ENCODE measurements at places on chromosomes 4 and X.

- no peak for DNase-seq
These were observed 20.2 kb upstream of the MAP3K15 start for GRCh38 chrX:19535476-19535875.

DNA sequence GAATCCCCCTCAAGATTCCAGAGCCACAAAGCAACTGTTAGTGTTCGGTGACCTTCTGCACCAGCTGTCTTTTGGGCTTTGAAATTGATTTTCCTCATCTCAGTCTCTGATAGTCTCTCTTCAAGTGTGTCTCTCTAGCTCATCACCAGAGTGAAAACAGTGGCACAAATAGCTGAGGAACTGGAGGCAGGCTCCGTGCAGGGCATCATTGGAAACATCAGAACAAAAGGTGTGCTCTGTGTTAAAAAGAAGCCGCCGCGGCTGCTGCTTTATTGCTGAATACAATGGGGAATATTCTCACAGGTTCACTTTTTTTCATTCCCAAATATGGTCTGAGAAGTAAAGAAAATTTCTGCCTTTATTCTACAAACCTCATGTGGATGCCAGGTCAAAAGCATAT, 297.5 kb downstream of the DCTD start:
- DNase-seq: no peak

GRCh38 chr4:174190832-174191500, 92.5 kb downstream of the FBXO8 start:
- DNase-seq: no peak

- DNase-seq: no peak
These were observed 42.8 kb downstream of the ELOVL6 start for GRCh38 chr4:110155654-110156053.

DNA sequence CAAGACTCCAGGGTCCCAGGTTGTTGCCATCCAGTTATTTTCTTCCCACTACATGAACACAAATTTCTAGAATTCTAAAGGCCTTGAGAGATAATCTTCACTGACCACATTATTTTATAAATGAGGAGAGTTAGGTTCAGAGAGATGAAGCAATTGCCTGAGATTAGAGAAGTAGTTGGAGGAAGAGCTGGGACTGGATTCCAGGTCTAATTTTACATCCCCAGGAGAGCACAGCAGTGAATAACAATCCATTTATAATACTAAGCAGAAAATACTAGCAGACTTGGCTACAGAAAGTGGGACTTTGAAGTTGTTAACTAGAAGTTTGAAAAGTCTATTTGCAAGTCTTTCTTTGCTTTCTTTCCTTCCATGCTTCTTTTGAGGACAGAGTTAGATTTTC, 231.3 kb upstream of the S100G start:
- DNase-seq: no peak

DNA sequence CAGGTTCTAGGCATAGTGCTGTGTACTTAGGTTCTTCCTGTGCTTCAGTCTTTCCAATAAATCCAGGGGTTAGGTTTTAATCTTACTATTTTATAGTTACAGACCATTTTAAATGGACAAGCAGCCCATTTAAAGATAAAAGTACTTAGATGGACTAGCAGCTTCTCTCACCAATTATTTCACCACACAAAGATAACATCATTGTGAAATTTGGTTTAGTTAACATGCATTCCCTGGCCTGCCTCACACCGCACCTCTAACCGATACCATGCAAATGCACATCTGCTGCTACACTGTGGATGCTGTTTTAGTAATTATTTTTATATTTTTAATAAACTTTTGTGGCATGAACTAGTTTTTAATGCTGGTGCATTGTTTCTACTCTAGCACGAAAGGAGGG, 252.6 kb downstream of the RAPGEF2 start:
- no peak for DNase-seq

DNA sequence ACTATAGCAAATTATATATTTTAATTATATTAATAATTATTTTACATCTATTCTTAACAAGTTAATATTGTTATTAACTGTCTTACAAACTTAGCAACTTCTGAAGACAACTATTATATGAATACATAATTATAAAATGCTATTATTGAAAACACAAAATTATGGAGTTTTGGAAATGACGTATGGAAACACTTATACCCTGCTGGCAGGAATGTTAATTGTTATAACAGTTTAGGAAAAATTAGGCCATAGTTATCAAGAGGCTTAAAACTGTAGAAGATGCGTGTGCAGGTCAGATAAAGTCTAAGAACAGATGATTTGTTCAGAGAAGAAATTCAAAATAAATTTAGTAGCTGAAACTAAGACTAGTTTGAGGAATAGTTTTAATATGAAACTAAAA, 211.7 kb downstream of the FAT4 start:
- DNase-seq: no peak

- DNase-seq: no peak
These were observed 55.2 kb upstream of the SMARCAD1 start for GRCh38 chr4:94152466-94152865.

DNA sequence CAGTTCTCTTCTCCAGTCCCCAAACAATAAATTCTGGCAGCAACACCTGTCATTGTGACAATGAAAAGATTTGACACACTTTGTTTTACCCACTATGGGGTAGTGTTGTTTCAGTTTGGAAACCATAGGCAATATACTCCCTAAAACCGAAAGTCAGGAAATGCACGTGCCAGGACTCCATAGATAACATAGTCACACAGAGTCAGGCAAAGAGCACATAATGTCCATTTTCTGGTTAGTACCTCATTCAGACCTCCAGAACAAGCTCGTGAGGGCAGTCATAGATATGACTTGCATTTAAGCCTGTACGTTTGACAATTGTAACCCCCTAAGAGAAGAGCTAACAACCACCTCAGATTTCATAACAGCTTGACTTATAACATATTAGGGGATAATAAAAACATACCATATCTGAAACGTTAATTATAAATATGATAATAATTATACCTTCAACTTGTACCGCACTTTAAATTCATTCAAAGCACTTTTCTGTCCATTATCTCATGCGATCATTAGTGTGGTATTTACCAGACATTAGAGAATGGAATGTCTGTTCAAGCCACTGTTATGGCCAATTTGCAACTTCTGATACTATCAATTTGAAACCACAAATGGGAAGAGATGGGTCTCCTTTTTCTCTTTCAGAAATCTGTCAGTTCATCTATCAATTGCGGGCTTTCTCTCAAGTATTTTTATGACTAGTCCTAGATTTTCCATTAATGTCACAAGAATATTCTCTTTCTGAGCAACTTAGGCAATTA, 147.4 kb downstream of the LDB2 start:
- no peak for DNase-seq

DNA sequence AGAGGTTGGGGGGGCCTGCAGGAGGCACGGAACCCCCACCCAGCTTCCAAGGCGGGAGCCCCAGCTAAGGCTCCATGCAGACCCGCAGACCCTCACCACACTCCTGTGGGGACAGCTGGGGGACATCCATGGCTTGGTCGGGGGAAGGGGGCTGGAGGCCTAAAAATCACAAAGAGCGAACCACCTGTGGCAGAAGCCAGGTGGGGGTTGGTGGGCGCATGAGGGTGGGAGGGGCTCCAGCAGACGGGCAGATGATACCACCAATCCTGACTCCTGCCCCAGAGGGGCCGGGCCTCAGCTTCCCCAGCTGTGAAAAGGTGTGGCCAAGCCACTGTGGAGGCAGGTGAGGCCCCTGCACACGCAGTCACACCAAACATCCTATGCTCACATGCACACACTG, 111.6 kb downstream of the FAM53A start:
- no peak for DNase-seq

DNA sequence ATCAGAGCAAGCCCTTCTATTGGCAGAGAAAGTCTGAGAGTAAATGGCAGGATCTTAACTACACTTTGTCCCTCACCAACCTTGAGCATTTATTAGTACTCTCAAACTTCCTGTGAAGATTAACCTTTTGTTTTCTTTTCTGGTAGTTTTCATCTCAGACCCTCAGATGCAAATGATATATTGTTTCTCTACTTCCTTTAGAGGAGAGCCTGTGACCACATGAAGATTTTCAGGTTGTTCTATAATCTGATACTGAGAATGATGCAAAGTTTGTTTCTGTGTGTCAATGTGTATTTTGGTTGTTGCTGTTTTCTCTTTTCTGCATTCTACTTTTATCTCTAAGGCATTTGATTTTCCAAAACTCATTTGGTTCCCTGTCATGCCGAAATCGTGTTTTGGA, 165.8 kb upstream of the CYSLTR1 start:
- no peak for DNase-seq

DNA sequence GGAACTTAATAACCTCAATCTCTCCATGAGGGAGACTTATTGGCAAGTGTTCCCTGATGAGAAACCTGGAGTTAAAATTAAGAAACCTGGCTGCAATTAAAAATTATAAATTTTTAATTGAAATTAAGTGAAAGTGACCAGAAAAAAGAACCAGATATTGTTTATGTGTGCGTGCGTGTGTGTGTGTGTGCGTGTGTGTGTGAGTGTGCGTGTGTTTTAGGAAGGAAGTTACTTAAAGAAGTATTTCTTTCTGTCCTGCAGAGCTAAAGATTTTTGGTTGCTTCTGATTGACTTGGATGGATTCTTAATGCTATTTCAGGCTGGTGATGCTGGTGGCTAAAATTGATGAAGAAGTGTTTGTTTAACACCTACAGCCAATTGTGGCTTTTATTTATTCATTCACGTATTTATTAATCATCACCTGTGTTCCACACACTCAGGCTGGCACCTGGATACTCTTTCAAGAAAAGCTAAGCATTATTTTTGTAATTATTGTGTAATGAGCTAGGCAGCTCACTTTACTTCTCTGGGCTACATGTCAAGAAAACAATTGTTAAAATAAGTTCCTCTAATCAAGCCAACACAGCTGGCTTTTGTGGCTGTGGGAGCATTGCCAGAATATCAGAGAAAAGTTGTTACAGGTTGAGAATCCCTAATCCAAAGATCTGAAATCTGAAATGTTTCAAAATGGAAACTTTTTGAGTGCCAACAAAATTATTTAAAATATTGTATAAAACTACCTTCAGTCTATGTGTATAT, 68.5 kb downstream of the CEP44 start:
- no peak for DNase-seq

DNA sequence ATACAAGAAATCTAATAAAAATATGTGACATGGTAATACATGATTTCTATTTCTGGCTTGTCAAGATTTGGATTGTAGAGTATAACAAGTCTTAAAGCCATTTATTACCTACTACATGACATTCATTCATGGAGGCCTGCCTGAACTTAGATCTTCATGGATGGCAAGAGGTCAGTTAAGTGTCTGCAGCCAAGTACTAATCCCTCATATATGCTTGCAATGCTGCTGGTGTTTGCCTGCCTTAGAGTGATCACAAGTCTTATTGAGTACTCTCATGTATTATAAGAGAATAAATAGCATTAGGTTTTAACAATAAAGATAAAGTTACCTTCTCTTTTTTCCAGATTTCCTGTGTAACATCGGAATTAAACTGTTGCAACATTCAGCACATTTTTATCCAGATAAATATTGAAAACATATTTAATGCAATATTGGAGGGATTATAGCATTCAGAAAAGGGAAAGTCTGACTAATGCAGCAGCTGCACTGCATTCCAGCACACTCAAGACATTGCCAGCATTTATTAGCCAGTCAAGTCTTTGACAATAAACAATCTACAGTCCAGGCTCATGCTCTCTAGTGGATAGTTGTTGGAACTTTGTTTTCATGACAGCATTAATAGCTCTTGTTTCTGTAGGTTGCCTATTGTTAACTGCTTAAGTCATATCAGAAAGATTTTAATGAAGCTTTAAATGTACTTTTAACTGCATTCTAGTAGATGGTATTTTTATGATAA, 737.1 kb downstream of the FAT4 start:
- DNase-seq: no peak

DNA sequence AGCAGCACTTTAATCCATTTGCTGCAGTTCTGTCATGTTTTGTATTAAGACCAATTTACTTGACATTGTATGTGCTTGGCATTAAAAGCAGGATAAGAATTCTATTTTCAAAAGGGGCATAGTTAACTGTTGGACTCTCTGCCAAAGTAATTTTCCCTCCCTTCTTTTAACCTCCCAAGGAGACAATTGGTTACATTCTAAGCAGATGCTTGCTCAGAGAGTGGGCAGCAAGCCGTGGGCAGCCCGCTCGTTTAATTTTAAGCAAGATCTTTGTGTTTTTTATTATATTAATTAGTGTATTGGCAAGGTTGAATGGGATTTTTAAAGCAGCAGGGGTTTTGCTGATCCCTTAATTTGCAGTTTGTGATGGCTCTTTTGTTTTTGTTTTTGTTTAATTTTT, 37.1 kb upstream of the KLHL8 start:
- DNase-seq: no peak

- no peak for DNase-seq
These were observed 52.8 kb upstream of the GPC4 start for GRCh38 chrX:133468051-133468450.
